MG63 (cell line): ENCODE measurements at places on chromosomes 3 and 15.
A peak's percentile ranks its signal among the peaks of the same experiment; 100 is the strongest.

GRCh38 chr3:420584-420983 is 224.0 kb downstream of the CHL1 start:
- no peak for DNase-seq

DNA sequence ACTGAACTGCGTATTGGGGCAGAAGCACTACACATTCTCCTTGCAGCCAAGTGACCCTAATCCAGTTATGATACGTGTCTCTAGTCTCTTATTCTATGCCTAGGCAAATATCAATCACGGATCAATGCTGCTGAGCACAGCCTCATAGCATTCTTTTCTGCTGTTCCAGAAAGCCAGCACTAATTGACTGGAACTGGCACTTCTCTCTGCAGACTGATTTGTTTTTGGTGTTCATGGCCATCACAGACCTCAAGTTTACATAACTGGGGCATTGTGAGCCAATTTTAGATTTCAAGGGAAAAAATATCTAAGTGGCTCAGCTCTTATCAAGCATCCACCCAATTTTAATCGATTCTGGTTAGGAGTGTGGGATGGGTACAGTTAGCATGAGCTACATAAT is 37.9 kb downstream of the GLDN start:
- DNase-seq, result no peak

DNA sequence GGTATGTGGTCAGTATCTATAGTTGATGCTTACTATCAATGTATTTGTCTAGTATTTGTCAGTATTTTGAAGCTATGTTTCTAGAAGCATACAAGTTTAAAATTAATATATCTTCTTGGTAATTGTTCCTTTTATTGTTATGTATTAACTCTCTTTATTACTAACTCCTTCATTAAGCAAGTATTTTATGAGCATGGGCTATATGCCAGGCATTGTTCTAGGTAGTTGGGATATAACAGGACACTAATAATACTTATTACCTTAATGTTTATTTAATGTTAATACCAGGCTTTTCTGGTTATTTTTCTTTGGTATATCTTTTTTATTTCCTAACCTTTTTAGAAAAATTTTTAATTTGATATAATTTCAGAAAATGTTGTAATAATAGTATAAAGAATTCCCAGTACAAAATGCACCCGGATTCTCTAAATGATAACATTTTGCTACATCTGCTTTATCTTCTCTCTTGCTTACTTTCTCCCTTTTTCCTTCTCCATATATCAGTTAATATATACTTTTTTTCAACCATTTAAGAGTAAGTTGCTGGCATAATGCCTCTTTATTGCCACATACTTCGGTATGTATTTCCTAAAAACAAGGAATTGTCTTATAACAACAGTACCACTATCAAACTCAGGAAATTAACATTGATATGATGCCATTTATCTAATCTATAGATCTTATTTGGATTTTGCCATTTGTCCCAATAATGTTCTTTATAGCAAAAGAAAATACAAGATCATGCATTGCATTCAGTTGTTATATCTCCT is 30.9 kb downstream of the LRRC49 start:
- no peak for DNase-seq

- DNase-seq, result peak; percentile 75
These were observed 156.2 kb downstream of the FGF12 start for GRCh38 chr3:192570821-192571791.

GRCh38 chr15:74762791-74763150 is 14.1 kb downstream of the CYP1A2 start:
- no peak for DNase-seq

DNA sequence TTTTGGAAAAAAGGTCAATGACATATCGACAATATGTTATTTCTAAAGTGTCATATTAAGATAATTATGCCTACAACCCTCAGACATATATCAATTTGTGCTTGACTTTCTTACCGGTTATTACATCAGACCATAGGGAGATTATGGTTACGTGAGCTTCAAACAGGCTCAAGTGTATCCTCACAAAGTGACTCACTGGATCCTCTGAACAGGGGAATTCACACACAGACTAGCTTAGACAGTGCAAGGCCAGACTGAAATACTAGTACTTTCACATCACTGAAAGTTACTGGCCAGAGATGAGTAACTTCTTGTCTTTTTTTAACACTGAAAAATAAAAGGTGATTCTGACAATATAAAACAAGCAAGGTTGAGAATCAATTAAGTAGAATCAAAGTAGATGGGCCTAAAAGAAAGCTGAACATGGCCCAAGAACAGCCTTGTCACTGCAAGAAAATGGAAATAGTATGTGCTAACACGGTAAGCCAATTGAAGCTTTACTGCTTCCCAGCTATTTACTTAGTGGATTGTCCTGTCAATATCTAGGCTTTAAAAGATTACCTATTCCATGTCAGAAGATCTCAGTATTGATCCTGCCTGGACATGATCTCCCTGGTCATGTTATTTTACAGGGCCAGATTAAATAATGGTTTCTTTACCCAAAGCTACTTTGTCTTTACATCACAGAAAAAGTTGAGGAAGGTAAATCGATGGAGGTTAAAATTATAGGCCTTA is 848.6 kb downstream of the ROBO1 start:
- peak; percentile 23 for DNase-seq

DNA sequence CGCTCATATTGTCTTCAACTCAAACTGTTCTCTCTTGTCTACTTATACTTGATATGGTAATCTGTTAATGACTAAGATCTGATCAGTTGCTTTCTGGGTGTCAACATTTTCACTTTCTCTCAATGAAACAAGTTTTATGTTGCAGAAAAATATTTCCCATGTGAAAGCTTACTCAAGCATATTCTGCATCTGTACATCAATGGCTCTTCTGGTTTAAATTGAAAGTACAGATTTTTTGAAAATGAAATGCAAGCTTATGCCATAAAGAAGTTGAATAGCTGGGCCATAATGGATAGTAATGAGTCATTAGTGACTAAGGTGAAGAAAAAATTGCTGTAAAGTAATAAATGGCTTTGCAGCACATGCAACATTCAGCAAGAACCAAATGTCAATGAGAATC is 140.7 kb downstream of the BCHE start:
- DNase-seq, result no peak

GRCh38 chr15:71743861-71744382 is 66.4 kb upstream of the NR2E3 start:
- peak; percentile 35 for DNase-seq

DNA sequence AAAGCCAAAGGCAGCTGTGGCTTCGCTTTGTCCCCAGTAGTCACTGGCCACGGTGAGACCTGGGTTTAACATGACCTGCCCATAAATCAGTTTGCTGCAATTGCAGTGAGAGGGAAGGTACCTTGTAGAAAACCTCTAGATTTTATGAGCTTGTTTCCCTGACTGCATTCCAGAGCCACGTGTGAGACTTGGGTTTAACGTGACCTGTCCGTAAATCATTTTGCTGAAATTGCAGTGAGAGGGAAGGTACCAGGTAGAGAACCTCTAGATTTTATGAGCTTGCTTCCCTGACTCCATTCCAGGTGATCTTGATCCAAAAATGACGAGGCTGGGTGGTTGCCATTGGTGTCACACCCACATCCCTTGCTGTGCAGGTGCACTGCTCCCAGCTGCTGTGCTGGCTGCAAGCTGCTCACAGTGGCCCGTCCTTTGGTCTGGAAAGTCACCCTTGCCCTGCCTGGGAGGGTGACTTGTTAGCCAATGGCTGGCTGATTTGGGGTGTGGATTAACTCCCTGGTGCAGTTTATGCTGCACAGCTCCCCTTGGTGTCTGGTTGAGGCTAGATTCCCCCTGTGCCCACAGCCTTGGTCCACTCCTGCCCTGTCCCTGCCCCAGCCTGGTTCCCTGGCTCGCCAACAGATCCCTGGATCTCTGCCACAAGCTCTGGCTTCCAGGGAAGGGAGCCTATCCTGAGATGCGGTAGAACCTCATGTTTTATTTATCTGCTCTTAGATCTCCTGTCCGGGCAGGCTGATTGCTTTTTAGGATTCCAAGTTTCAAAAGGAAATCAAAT is 192.7 kb upstream of the CTDSPL start:
- no peak for DNase-seq
